ENCODE measurements at places on chromosomes 3 and 15. TPM values are rescaled to one million over a fixed set of nuclear protein-coding genes. Genes with fewer than 3 reads are reported as not detected.

Gene CD276
- total RNA-seq = 30.4 TPM

- DNase-seq = no peak
Observed at GRCh38 chr15:36831125-36831903, 251.9 kb downstream of the CDIN1 start.

Gene GNB5
- total RNA-seq = 19.2 TPM

DNA sequence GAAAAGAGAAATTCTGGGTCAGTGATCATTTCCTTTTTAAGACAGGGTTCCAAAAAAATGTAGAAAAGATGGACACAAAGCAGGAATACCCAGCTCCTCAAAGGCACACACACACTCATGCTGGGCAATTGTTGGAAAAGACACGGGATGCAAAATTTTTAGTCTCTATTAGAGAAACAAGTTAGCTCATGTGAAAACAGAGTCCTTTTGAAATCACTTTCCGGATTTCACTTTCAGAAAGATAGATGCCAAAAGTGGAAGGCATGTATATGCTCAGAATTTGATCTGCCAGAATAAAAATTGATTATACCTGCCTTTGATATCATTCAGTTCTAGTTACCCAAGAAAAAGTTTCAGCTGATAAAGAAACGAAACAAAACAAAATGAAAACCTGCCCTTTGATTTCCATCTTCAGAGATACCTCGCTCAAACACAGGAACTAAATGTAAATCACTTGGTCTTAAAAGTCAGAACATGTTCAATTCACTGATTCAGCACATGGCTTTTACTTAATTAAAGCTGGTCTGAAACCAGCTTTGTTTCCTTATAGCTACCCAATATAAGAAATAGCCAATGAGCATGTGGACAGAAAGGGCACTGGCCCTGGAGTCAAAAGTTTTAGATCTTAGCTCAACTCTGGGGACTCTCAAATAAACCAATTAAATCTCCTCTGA is 52.8 kb downstream of the PLD1 start:
- DNase-seq = no peak

DNA sequence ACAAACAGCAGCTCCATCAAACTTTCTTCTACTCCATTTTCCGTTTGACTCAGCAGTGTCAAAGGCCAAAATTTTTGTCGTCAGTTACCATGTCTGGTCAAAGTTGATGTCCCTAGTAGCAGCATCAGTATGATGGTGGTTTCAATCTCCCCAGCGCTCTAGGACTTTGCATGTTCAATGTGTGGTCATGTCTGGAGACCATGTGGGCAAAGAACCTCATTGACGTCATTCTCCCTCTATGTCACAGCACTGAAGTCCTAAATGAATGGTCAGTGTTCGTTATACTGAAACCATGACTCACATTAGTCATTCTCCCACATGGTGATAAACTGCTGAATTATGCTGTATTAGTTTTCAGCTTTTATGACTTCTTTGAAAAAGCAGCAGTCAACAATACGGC is 23.2 kb downstream of the SHC4 start:
- no peak for DNase-seq

DNA sequence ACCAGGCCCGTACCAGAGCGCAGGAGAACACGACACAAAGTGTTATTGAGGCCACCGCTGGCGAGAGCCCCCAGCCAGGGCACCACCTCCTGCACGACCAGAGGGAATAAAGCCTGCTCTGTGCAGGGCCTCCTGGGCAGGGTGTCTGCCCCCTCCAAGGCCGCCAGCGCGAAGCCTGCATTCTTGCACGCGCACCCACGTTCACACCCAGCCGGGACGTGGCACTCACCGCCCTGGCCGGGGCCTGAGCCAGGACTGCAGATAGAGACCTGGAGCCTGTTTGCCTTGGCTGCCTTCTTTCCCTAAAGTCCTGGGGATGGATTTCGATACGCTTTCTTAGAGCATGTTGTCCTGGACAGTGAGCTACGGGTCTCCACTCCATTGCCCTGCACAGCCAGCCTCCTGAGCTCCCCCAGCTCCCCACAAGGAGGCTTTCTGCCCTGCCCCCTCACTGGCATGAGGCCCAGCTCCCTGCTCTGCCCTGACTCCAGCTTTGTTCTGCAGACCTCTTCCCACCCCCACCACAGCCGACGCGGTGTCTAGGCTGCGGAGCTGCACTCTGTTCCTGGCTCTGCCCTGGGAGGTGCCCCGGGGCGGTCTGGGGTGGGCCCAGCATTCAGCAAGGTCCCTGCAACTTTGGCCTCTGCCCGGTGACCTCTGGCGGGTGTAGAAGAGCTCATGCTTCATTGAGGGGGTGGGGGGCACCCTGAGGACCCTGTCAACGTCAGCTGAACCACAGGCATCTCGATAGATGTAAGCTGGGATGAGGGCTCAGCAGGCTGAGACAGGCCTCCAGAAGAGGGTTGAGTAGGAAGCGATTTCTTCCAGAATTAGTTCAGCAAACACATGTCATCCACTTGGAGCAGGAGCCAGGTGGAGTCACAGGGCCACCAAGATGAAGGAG is 145.0 kb downstream of the LRRK1 start:
- no peak for DNase-seq

GRCh38 chr15:93324186-93324975 is 235.4 kb upstream of the RGMA start:
- no peak for DNase-seq

Gene IGSF11
- total RNA-seq = 0.17 TPM

- DNase-seq = peak; percentile 85
Observed at GRCh38 chr15:64893481-64894394, 18.0 kb upstream of the ANKDD1A start.

GRCh38 chr15:63349156-63349555 is 32.5 kb downstream of the CA12 start:
- DNase-seq = no peak

Gene RARB
- total RNA-seq = 3.3 TPM

DNA sequence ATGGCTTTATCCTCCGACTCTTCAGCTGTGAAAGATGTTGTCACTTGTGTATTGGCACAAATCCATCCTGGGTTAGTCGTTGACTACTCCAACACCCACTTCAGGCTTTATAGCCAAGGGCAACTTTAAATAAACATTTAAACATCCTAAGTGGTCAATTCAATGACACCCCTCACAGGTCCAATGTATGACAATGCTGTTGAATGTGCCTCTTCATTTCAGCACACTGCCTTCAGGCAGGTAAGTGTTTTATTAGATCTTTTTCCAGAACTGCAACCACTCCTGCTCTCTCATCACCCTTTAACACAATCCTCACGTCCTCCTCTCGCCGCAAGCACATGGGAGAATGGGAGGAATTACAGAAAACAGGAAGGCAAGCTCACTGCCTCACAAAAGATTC is 30.3 kb downstream of the IL12A start:
- no peak for DNase-seq

- no peak for DNase-seq
Observed at GRCh38 chr15:58761010-58761388, 10.1 kb upstream of the MINDY2 start.

GRCh38 chr3:21466476-21466875 is 284.5 kb downstream of the ZNF385D start:
- no peak for DNase-seq

DNA sequence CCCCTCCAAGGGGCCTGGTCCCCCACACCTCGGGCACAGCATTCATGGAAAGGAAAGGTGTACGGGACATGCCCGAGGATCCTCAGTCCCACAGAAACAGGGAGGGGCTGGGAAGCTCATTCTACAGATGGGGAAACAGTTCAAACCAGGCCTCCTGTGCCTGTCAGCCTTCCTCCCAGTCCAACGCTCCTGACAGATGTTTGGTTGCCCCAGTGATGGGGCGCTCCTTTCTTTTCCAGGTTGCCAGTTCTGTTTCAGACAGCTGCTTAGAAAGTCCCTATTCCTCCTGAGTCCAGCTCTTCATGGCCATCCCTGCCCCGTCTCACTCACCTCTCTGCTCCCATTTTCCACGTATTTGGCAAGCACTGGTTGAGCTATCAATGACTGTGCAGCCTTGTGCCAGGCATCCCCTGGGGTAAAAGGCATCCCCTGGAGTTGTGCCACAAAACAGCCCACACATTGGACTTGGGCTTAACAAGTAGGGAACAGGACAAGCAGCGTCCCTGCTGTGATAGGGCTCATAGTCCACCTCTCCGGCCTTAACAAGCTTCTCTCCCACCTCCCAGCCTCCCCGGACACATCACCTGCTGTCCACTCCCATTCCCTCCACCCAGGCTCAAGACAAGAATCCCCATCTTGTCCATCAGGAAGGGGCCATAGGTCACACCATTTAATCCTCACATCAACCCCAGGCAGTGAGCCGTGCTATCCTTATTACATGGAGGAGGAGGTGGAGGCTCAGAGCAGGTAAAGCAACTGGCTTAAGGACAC is 6.6 kb downstream of the OXTR start:
- peak; percentile 28 for DNase-seq

GRCh38 chr15:74895830-74896229 is 6.0 kb downstream of the MPI start:
- no peak for DNase-seq

GRCh38 chr3:129500334-129500658 is 28.1 kb upstream of the RHO start:
- DNase-seq = no peak

Gene PRSS50
- 0.33 TPM for total RNA-seq

- peak; percentile 84 for DNase-seq
Observed at GRCh38 chr15:80173022-80173759, 20.4 kb downstream of the FAH start.

Gene MRAS
- total RNA-seq = 1.6 TPM

DNA sequence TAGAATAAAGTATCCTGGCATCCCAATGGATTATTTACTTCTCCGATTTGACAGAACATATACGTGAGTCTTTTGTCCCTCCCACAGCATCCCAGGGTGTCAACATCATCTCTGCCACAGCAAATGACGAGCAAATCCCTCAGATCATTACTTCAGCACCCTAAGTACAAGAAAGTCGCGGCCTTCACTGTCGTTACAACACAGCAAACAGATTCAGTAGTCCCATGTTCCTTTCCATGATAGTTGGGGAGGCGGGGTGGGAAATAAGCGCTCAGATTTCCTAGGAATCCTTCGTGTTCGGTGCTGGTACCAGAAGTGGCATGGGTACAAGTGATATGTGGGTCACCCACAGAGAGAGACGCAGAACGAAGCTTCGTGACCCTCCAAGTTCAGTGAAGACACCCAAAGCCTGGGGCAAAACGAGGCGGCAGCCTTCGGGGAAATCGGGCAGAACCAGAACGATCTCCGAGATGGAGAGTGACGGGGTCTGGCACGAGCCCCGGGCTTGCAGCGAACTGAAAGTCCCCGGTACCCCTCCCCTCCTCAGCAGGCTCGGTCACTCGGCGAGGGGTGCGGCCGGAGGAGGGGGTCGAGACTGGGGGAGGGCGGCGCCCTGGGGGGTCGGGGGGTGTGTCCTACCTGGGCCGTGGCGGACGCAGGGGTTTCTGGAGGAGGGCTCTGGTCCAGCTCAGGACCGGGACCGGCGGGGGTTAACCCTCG is 619 bp downstream of the TTBK2 start:
- DNase-seq = peak; percentile 62

Gene PIGZ
- 1.4 TPM for total RNA-seq

- DNase-seq = no peak
Observed at GRCh38 chr3:179236669-179237301, 14.1 kb downstream of the KCNMB3 start.

DNA sequence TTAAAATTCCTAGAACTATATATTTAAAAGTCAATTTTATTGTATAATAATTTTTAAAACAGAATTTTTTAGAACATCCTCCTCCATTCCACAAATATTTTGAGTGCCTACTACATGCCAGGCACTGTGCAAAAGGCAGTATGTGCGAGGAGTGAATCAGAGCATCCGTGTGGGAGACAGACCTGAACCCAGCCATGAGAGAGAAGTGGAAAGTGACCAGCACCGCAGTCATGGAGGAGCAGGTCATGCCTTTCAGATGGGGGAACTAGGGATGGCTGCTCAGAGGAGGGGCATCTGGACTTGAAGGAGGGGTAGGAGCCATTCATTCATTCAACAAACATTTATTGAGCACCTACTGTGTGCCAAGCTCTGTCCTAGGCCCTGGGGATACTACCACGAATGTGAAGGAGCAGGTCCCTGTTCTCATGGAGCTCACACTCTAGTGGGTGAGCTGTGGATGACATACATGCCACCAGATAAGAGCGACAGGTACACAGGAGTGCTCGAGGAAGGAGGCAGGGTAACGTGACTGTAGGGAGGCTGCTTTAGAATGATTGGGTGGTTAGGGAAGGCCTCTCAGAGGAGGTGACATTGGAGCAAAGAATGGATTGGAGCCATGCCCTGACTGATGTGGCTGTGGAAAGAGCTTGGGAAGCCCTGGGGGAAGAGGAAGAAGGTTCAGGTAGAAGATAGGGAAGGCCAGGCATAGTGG is 3.1 kb upstream of the CHRNA3 start:
- no peak for DNase-seq

- DNase-seq = no peak
Observed at GRCh38 chr15:43941071-43941470, 114.3 kb downstream of the WDR76 start.

- no peak for DNase-seq
Observed at GRCh38 chr15:31727612-31728011, 302.7 kb upstream of the CHRNA7 start.

Gene CYP8B1
- 21.2 TPM for total RNA-seq

Gene TMOD2
- 1.6 TPM for total RNA-seq

GRCh38 chr3:133490468-133491351 is 82.8 kb upstream of the CDV3 start:
- no peak for DNase-seq

GRCh38 chr3:143167969-143168854 is 48.6 kb downstream of the CHST2 start:
- DNase-seq = no peak

Gene CEMIP
- 0.89 TPM for total RNA-seq

- no peak for DNase-seq
Observed at GRCh38 chr15:57540736-57541135, 51.0 kb upstream of the MYZAP start.

Gene SEMA5B
- 1.1 TPM for total RNA-seq

- DNase-seq = no peak
Observed at GRCh38 chr3:21377071-21377769, 373.8 kb downstream of the ZNF385D start.

Gene CLDN18
- total RNA-seq = not detected

Gene CLEC3B
- 7.7 TPM for total RNA-seq

Gene XCR1
- under 0.01 TPM for total RNA-seq

GRCh38 chr15:61724251-61724939 is 335.9 kb downstream of the VPS13C start:
- no peak for DNase-seq

- no peak for DNase-seq
Observed at GRCh38 chr3:71110385-71111222, 472.9 kb downstream of the FOXP1 start.

GRCh38 chr15:25858952-25859760 is 4.0 kb downstream of the ATP10A start:
- DNase-seq = no peak

All from liver (tissue), 10 donors.